ENCODE measurements at places on chromosomes 4 and X. TPM values are rescaled to one million over a fixed set of nuclear protein-coding genes. Genes with fewer than 3 reads are reported as not detected.

- ATAC-seq, result no peak
These were observed 133.3 kb downstream of the STIM2 start for GRCh38 chr4:26993967-26994366.

GRCh38 chr4:177938226-177938625 is 496.0 kb upstream of the AGA start:
- ATAC-seq, result no peak

DNA sequence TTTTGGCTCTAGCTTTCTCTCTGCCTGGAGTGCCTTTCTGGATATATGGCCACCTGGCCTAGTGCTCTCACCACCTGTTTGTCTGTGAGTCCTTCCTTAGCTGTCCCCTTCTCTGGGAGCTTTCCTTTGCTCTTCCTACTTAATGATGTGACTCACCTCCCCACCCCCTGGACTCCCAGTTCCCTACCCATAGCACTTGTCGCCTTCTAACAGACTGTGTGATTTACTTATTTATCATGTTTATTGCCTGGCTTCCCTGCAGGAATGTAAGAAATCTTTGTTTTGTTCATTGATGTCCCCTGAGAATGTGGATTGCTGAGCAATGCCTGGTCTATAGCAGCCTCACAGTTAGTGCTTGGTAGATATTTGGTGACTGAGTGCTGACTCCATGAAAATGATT is 18.9 kb downstream of the ADD1 start:
- peak; percentile 23 for ATAC-seq

GRCh38 chr4:183022617-183023016 is 76.4 kb upstream of the WWC2 start:
- no peak for ATAC-seq

DNA sequence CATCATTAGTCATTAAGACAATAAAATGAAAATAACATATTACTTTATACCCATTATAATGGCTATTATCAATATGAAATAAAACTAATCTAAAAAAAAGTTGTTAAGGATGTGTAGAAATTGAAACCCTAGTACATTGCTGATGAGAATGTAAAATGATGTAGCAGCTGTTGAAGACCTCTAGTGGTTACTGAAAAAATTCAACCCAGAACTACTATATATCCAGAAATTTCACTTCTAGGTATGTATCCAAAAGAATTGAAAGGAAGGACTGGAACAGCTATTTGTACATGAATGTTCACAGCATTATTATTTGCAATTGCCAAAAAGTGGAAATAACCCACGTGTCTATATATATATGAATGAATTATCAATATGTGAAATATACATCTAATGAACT is 180.3 kb upstream of the KLHL4 start:
- no peak for ATAC-seq

The MAGEA1 gene
- total RNA-seq, result not detected

The SUV39H1 gene
- total RNA-seq, result 6.4 TPM

The EDA2R gene
- 0.72 TPM for total RNA-seq

The RAB41 gene
- total RNA-seq, result not detected

Measured in esophagus mucosa (tissue), 1 donor.